IMR-90 (cell line): ENCODE measurements at places on chromosomes 16 and 17. TPM values are rescaled to one million over a fixed set of nuclear protein-coding genes. Genes with fewer than 3 reads are reported as not detected.

The OR1A1 gene
- total RNA-seq: not detected in 2 replicates

The CLEC19A gene
- total RNA-seq: not detected in 2 replicates

The TSPOAP1 gene
- 0.56 and 0.90 TPM in 2 replicates for total RNA-seq

The ITGAX gene
- 0.18 TPM in 1 of 2 replicates, not detected in the other for total RNA-seq

The TBC1D3H gene
- total RNA-seq: not detected in 2 replicates

The ALOXE3 gene
- under 0.01 TPM in 2 replicates for total RNA-seq
